ENCODE measurements at places on chromosomes 1 and 21. TPM values are rescaled to one million over a fixed set of nuclear protein-coding genes. Genes with fewer than 3 reads are reported as not detected.
A peak's percentile ranks its signal among the peaks of the same experiment; 100 is the strongest.

DNA sequence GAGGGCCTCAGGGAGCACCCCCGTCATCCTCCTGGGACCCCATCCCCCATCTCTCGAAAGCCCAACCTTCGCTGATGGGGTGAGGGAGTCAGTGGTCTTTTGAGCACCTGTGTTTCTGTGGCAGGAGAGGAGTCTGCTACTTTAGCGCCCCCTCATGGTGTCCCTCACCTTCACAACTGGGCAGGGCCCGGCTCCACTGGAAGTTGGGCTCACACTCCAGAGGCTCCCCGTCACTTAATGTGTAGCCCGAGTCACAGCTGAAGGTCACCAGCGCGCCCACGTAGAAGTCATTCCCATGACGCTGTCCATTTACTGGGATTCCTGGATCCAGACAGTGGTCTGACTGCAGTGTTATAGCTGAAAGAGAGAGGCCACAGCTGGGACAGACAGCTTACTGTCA is 139.5 kb upstream of the HMGB4 start:
- H3K27ac ChIP-seq: no peak overlapping the region
- peaks cover 1% of the 10 kb centered on the region for H3K27me3 ChIP-seq
- H3K36me3 ChIP-seq: no peaks in the 10 kb centered on the region
- no peak overlapping the region for H3K4me3 ChIP-seq

DNA sequence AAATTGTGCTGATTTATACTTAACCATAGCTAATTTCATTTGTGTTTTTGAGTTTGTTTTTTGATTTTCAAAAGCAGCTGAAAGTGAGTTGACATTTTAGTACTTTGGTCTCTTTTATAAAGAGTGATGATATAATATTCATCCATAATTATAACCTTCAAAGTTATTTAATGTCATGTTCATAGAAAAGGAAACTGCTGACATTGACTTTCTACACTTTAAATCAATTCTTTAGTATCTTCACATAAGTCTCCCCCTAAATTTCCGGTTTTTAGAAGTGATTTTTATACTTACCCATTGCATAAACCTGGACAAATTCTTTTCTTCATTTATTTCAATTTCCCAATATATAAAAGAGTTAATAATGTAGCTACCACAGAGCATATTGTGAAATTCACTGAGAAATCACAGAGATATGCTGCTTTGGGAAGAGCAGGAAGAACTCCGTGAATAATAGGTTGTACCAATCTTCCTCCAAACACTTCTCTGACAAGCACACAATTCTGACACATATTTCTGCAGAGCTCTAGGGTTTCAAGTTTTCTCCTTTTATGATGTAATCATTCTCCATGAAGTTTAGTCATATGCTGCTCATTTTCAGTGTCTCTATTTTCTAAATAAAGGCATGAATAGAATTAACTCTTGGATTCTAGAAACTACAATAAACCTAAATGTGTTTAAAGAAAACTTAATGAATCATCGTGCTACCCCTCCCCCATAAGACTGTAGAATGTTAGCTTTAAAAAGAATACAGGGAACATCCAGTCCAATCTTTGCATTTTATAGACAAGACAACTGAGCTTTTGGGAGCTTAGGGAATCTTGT is 25.6 kb upstream of the CDC42BPA start:
- no peak for DNase-seq
- H3K36me3 ChIP-seq: no peaks in the 10 kb centered on the region
- no peak overlapping the region for H3K4me3 ChIP-seq
- H3K27me3 ChIP-seq: peaks cover 3% of the 10 kb centered on the region

- H3K27me3 ChIP-seq: peaks cover 3% of the 10 kb centered on the region
- no peak for DNase-seq
- H3K4me1 ChIP-seq: no peaks in the 10 kb centered on the region
- H3K4me3 ChIP-seq: no peak overlapping the region
- H3K27ac ChIP-seq: no peak overlapping the region
Measured at GRCh38 chr1:6897138-6897537, 111.9 kb downstream of the CAMTA1 start.

- peaks cover 22% of the 10 kb centered on the region for H3K4me1 ChIP-seq
- H3K27me3 ChIP-seq: peaks cover 52% of the 10 kb centered on the region
- no peak for DNase-seq
- no peaks in the 10 kb centered on the region for H3K36me3 ChIP-seq
- H3K27ac ChIP-seq: no peak overlapping the region
Measured at GRCh38 chr1:118986555-118987467, 1.3 kb downstream of the TBX15 start.

- DNase-seq: no peak
- H3K4me3 ChIP-seq: peak overlapping the region; percentile 85
- peaks cover 41% of the 10 kb centered on the region for H3K4me1 ChIP-seq
- peak overlapping the region; percentile 88 for H3K27ac ChIP-seq
- no peaks in the 10 kb centered on the region for H3K36me3 ChIP-seq
Measured at GRCh38 chr1:3596663-3597598, 14.4 kb downstream of the MEGF6 start.

GRCh38 chr1:228809621-228810394 is 74.5 kb downstream of the RHOU start:
- H3K27me3 ChIP-seq: peaks cover 2% of the 10 kb centered on the region
- H3K4me1 ChIP-seq: peaks cover 16% of the 10 kb centered on the region
- DNase-seq: no peak
- H3K27ac ChIP-seq: peak overlapping the region; percentile 29
- H3K36me3 ChIP-seq: no peaks in the 10 kb centered on the region

DNA sequence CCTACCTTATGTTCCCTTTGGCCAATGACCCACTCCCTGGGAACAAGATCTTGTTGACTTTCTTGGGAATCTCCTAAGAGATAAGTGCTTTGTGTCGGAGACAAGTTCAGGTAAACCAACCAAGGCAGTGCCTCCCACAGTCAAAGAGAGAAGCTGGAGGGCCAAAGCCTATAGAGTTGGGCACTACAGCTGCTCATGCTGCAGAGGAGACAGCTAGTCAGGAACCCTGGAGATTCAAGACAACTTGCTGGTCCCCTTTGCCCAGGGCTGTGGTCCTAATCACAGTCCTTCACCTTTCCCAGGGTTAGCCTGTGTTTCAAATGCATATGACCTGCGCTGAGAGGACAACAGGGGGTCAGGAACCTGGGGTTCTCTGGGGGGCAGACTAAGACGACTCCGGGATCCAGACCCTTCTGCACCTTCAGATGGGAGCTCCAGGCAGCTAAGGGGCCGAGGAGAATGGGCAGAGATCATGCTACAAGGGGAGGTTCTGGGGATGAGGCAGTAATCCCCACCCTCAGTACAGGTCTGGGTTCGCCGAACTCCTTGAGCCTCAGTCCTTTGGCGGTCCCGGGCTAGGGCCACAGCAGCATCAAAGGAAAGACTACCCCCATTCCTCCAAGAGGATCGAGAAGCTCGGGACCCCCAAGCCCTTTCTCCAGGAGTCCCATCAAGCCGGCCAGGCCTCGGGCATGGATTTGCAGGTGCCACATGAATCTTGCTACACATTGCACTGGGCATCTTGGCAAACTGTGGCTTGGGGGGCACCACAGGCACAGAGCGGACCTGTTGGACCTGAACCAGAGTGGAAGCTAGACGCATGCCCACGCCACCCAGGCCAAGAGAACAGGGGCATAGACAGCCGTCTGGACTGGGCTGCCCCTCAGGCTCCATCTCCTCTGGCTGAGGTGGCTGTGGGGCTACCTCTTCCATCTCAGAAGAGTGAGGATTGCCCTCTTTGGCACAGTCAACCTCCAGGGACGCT is 2.0 kb upstream of the USF1 start:
- DNase-seq: no peak
- H3K27ac ChIP-seq: peak overlapping the region; percentile 99
- peaks cover 59% of the 10 kb centered on the region for H3K4me1 ChIP-seq
- H3K36me3 ChIP-seq: peaks cover 14% of the 10 kb centered on the region

DNA sequence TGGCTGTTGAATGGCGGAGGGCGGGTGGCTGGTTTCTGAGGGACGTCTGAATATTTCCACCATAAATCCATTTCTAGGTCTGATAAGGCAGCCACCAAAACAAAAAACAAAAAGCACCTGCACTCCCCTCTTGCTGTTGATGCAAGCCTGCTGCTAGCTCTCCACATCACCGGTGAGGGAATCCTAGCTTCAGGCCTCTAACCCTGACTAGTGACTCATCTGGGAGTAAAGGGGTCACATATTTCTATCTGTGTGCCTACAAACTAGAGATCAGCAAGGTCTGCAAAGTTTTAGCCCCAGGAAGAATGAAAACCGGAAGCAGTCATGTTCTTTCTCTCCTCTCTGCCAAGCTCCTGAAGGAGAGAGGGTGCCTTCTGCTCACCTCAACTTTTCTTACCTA is 10.3 kb upstream of the ERMAP start:
- DNase-seq: no peak
- peaks cover 21% of the 10 kb centered on the region for H3K36me3 ChIP-seq
- peaks cover 5% of the 10 kb centered on the region for H3K4me1 ChIP-seq
- H3K4me3 ChIP-seq: no peak overlapping the region
- no peaks in the 10 kb centered on the region for H3K27me3 ChIP-seq

GRCh38 chr1:174358344-174358743 is 89.4 kb upstream of the GPR52 start:
- no peaks in the 10 kb centered on the region for H3K27me3 ChIP-seq
- H3K27ac ChIP-seq: no peak overlapping the region
- no peak for DNase-seq
- H3K4me3 ChIP-seq: no peak overlapping the region
- no peaks in the 10 kb centered on the region for H3K36me3 ChIP-seq

DNA sequence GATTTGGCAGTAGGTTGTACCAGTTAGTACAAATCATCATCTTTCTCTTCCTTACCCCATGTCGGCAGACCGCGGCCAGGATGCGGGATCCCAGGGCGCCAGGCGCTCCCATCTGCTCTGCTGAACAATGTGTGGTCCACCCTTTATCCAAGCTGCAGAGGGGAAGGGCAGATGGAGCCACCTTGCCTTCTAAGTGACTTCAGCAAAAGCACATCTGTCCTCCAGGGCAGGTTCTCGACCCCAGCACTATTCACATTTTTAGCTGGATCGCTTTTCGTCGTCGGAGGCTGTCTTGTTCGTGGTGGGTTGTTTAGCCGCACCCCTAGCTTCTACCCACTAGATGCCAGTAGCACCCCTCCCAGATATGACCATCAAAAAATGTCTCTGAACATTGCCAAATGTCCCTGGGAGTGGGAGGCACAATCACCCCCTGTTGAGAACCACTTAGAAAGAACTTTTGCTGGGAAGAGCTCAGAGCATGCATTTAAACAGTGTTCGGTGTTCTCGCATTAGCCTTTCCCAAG is 58.1 kb upstream of the SIM2 start:
- H3K27ac ChIP-seq: no peak overlapping the region
- no peak for DNase-seq
- no peaks in the 10 kb centered on the region for H3K4me1 ChIP-seq
- no peak overlapping the region for H3K4me3 ChIP-seq

The AKNAD1 gene
- not detected for polyA plus RNA-seq

The SH3D21 gene
- polyA plus RNA-seq: not detected

The RRP1 gene
- polyA plus RNA-seq: 16.3 TPM

The GJA9 gene
- not detected for polyA plus RNA-seq

The GBP7 gene
- polyA plus RNA-seq: not detected
